ENCODE measurements at places on chromosomes 3 and 15. TPM values are rescaled to one million over a fixed set of nuclear protein-coding genes. Genes with fewer than 3 reads are reported as not detected.

DNA sequence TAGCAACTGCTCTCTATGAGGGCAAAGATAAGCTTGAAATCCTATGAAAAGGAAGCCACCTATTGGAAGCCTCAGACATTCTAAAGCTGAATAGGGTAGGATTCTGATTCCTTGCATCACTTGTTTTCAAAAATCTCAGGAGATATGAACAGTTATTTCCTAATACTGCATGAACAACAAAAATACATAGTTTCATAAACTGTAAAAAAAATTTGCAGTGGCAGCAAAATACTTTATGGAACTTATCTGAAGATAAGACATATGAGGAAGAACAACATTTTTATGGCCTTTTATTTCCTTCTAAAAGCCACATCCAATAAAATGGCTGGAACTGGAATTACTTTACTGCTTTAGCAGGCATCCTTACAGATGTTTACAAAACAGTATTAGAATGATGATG is 29.9 kb downstream of the AP3S2 start:
- no peak for ATAC-seq

- ATAC-seq, result no peak
Observed at GRCh38 chr3:46508850-46509591, 11.2 kb downstream of the RTP3 start.

- ATAC-seq, result peak; percentile 74
Observed at GRCh38 chr3:58899159-58899952, 150.5 kb downstream of the CFAP20DC start.

GRCh38 chr3:19154693-19155250 is 6.5 kb downstream of the KCNH8 start:
- ATAC-seq, result no peak

DNA sequence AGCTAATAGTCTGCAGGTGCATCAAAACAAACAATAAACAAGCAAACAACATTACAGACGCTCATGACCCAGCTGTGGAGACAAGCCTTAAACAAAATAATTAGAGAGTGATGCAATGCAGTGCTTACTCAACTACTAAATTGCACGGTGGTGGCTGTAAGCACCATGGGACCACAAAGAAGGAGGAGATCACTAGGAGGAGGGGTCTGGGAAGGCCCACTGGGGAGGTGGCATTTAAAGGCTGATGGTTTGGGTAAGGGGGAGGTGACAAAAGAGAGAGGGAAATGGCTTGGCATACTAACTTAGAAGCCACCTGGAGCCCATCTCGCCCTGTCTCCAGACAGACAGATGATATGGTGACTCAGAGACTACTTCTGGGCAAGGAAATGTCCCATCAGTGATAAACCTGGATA is 516.7 kb downstream of the FOXP1 start:
- ATAC-seq, result peak; percentile 40

GRCh38 chr15:63049783-63050371 is 7.3 kb downstream of the TPM1 start:
- ATAC-seq, result no peak

- no peak for ATAC-seq
Observed at GRCh38 chr3:158847885-158848284, 46.0 kb downstream of the MFSD1 start.

GRCh38 chr15:97087006-97087741 is 756.7 kb downstream of the NR2F2 start:
- no peak for ATAC-seq

- peak; percentile 29 for ATAC-seq
Observed at GRCh38 chr15:100235030-100235617, 106.7 kb downstream of the ADAMTS17 start.

The RNF13 gene
- total RNA-seq, result 97.6 TPM

Measured in gastroesophageal sphincter (tissue), 4 donors.